Activated CD4-positive, CD25-positive, alpha-beta regulatory T cell treated with anti-CD3 and anti-CD28 coated beads, Interleukin-2, amount 50 U/mL, for 24 hours (primary cell): ENCODE measurements at places on chromosomes 6 and 20.

DNA sequence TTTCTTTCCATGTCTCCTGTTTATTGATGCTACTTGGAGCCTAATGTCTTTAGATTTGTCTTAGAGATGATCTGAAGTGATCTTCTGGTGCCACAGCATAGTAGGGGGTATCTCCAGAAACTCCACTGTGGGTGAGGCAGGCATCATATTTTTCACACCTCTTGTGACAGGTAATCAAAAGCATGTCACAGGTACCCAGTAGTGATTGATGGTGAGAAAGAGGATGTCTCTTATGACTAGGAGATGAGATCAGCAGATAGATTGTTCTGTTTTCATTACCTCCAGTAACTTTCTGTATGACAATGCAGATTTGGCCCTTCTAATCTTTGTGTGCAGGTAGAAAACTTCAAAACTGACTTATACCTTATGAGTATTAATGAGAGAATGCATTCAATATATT is 13.5 kb downstream of the NCOA7 start:
- peak; percentile 94 for ATAC-seq

- ATAC-seq, result peak; percentile 81
Observed at GRCh38 chr6:37566111-37566949, 66.6 kb upstream of the CCDC167 start.

DNA sequence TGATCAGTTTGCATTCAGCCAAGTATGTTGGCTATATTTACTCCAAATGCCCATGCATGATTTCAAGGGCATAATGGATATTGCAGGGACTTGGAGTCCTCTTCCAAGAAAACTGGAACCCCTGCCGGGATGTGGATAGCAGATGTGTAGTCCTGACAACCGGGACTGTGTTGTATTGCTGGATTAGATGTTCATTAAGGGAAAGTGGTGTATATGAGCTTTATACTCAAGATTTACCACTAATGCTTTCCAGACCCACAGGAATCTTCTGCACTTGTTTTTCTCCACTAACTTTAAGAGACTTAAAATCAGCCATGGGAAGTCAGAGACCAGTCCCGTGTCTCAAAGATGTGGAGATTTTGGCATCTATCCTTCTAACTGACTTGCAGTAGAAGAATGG is 770.9 kb downstream of the HDGFL1 start:
- no peak for ATAC-seq

DNA sequence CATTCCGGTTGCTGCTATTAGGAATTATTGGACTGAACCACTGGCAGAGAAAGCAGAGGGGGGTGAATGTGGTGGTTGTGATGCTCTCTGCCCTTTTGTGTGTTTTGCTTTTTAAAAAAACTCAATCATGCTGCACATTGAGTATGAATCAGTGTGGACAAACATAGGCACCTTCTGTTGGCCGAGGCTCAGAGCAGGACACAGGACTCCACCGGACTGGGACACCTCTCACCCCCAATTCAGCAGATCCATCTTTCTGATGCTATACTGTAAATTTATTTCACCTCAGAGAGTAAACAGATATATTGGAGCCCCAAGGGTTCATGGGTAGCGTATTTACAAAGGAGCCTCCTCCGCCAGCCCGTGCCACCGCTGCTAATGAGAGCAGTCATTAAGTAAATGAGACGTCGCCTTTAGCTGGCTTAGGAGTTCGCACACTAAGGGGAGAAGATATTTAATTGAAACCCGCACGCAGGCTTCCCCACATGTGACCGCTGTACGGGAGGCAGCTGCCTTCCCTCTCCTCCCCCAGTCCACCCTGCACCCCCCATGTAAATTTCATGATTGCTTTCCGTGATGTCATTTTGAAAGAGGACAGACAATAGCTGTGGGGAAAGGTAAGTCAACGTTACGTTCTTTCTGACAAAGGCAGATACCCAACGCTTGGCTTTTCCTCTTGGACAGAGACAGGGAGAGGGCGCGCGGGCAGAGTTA is at the start of gene MYT1:
Gene MYT1, plus strand, starts transcription at position 330 of the 714 bp plus-strand sequence. CDS start 34,410 bp downstream, outside the sequence.
- ATAC-seq, result no peak

- ATAC-seq, result peak; percentile 52
Observed at GRCh38 chr6:56595490-56596122, 47.1 kb downstream of the DST start.
